ENCODE measurements at places on chromosomes 13 and 19.
A peak's percentile ranks its signal among the peaks of the same experiment; 100 is the strongest.

GRCh38 chr13:27617881-27618321, 2.4 kb downstream of the LNX2 start:
- no peak for DNase-seq

DNA sequence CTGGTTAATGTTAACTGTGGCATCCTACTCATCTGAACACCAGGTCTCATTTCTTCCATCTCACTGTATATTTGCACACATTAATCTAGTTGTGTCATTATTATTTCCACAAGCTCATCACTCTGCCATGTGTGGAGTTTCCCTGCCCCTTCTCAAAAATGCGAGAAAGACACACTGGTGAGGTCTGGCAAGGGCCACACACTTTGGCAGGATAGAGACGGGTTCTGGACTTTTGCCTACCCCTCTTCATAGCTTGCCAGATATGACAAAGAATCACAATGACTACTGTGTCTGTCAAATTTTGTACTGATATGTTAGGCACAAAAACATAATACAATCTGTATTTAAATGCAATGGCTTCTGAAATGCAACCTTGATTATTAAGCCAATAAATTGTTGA, 12.9 kb downstream of the GPR12 start:
- no peak for DNase-seq

DNA sequence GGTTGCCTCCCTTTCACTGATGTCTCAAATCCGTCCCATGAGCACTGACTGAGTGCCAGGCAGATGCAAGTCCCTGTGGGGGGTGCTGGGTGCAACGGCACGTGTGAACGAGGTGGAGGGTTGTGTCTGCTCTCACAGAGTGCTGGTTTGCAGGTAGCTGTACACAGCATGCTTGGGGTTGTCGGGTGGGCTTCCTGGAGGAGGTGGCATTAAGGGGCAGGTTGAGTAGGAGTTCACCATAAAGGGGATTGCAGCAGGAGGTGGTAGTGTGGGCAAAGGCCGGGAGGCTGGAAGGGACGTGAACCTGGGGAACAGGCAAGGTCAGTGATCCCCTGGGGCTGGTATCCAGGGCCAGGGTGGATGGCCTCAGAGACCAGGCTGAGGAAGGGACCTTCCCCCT, 17.2 kb downstream of the COLGALT1 start:
- no peak for DNase-seq

DNA sequence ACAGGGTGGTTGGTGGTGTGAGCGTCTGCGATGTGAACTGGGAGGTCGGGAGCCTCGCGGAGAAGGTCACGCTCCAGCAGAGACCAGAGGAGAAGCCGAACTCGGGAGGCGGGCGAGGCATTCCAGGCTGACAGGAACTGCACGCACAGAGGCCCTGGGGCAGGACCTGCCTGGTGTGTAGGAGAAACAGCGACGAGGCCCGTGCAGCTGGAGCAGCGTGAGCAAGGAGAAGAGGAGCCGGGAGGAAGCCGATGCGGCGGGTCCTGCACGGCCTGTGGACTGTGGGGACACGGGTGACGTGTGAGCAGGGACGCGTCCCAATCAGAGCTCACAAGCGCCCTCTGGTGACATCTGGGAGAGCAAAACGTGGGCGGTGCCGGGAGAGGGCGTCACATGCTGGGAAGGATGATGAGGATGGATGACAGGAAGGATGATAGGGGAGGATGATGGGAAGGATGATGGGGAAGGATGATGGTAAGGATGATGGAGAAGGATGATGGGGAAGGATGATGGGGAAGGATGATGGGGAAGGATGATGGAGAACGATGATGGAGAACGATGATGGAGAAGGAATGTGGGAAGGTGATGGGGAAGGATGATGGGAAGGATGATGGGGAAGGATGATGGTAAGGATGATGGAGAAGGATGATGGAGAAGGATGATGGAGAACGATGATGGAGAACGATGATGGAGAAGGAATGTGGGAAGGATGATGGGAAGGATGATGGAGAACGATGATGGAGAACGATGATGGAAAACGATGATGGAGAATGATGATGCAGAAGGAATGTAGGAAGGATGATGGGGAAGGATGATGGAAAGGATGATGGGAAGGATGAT, 16.1 kb upstream of the MADCAM1 start:
- DNase-seq: peak; percentile 45

DNA sequence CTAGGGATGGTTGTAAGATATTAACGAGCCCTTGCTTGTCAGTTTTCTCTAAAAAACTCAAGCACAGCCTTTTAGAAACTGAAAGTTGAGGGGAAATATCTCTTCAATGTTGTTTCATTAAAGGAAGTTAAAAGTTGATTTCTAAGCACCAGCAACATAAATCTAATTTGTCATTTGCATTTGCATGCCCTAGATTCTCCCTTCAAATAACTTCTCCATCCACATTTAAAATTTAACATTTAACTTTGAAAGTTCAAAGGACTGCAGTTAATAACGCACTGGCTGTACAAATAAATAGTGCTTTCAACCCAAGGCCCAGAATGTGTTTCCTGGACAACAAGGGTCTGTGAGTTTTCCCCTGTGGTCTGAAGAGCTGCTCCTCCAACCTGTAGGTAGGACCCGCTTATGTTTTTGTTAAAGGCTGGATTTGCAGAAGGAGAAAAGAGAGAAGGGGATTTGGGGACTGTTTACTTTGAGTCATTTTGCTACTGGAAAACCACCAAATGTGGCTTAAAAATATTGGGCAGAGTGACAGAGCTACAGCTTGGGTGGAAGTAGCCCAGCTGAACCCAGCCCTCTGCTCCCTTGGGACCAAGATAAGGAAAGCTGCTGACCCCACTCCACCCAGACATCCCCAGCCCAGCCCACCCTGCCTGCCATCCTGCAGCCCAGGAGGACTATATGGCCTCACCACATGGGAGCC, 39.8 kb downstream of the TNFRSF19 start:
- no peak for DNase-seq

DNA sequence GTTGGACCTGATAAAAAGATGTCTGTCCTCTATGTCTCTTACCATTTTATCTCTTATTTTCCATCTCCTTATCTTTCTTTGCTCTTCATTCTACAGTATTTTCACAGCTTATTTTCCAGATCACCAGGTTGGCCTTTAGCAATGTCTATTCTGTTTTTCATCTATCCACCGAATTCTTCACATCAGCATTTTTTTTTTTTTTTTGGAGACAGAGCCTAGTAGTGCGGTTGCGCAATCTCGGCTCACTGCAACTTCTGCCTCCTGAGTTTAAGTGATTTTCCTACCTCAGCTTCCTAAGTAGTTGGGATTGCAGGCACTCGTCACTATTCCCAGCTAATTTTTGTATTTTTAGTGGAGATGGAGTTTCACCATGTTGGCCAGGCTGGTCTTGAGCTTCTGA, 49.0 kb downstream of the DNAJC15 start:
- no peak for DNase-seq

DNA sequence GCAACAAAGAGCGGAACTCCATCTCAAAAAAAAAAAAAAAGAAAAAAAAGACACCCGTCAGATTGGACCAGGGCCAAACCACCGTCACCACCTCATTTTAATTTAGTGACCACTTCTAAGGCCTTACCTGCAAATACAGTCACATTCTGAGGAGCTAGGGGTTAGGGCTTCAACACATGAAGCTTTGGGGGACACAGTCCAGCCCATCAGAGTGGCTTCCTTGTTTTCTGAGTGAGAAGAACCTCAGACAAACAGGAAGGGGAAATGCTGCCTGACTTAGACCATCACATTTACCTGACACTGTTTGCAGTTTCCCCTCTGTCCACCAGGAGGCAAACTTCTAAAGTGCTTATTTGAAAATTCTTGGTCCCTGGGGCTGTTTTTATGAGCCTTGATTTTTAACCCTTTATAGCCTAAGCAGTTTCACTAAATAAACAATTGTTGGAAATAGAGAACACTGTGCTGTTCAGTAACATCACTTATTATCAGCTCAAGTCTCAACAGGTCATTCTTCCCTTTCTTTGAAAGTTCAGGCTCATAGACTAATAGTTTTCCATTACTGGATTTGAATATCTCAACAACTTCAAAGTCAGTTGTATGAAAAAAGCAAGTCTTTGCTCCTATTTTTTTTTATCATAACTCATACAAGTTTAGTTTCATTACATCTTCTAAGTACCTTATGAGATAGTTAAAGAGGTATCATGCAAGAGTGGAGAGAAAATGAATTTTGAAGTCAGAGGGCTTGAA, 74.9 kb upstream of the WASF3 start:
- peak; percentile 65 for DNase-seq

DNA sequence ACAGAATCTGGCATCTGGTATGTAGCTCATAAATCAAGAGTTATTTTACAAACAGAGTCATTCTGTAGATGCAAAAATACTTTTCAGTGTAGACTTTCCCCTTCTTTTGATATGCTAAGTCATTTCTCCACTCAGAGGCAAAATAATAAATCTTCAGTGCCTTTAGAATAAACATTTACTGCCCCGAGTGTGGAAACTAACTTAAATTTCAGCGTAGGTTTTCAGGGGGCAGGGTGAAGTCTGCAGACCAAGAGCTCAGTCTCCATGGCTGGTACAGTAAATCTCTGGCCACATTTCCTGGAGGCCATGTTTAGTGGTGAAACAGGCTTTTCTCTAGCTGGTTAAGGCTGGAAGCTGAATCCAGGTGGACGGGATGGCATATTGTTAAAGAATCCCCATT, 13.1 kb upstream of the ADPRHL1 start:
- no peak for DNase-seq

GRCh38 chr19:48344892-48345291, 18.8 kb downstream of the TMEM143 start:
- no peak for DNase-seq

GRCh38 chr19:30150626-30151025, 208.6 kb downstream of the URI1 start:
- peak; percentile 28 for DNase-seq

DNA sequence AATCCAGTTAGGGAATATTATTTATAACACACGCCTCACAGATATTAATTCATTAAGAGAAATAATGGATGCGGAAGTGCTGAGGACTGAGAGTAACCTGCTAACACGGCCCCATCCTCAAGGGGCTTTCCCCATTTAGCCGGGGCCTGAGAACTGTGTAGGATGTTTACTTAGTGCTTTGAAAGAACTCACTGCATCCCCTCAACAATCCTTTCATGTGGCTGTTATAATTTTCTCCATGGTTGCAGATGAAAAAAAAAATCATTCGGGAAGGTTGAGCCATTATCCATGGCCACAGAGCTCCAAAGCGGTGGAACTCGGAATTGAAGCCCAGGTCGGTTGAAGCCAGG, 98.2 kb downstream of the ING1 start:
- DNase-seq: no peak

DNA sequence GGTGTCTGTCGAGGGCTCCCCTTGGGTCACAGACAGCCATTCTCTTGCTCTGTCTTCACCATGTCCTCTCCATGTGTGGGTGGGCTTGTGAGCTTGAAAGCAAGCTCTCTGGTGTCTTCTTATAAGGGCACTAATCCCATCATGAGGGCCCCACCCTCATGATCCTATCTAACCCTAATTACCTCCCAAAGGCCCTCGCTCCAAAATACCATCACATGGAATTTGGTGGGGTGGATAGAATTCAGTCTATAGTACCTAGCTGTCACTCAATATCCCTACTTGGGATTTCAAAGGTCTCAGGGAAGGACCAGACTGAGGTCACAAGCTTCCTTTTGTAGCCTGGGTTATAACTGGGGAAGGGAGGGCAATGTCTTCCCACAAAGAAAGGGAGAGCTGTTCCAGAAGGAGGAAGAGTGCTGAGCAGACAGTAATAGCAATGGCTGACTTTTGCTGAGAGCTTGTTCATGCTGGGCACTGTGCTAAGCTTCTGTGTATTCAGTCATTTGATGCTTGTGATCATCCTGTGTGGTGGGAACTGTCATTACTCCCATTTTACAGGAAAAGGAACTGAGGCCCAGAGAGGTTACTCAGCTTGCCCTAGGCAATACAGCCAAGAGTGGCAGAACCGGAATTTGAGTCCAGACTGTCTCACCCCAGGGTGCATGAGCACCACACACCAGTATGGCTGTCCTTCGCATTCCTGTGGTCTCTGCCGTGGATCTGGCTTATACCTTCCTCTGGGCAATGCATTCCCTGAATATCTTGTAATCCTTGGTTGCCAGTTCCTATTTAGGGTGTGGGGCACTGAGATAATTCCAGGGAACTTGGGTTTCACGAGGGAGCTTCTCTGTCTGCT, 8.2 kb downstream of the FXYD5 start:
- no peak for DNase-seq

DNA sequence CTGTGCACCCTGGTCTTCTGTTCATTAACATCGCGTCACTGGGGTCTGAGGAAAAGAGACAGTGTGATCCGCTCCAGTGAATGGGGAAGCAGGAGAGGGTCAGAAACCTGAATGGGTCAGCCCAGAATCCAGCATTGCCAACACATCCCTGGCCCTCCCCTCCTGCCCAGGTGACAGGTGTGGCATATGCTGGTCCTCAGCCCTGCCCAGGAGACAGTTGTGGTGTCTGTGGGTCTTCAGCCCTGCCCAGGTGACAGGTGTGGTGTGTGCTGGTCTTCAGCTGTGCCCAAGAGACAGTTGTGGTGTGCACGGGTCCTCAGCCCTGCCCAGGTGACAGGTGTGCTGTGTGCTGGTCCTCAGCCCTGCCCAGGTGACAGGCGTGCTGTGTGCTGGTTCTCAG, 8.0 kb downstream of the TFDP1 start:
- no peak for DNase-seq

GRCh38 chr13:80530191-80530590, 189.3 kb upstream of the SPRY2 start:
- DNase-seq: peak; percentile 20

DNA sequence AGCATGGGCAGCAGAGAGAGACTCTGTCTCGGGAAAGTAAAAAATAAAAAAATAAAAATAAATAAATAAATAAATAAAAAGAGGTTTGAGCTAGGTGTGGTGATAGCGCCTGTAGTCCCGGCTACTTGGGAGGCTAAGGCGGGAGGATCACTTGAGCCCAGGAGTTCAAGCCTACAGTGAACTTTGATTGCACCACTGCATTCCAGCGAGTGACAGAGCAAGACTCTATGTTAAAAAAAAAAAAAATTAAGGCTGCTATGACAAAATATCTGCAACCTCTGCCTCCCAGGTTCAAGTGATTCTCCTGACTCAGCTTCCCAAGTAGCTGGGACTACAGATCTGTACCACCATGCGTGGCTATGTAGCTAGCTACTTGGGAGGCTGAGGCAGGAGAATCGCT, 3.2 kb upstream of the DENND1C start:
- DNase-seq: no peak

DNA sequence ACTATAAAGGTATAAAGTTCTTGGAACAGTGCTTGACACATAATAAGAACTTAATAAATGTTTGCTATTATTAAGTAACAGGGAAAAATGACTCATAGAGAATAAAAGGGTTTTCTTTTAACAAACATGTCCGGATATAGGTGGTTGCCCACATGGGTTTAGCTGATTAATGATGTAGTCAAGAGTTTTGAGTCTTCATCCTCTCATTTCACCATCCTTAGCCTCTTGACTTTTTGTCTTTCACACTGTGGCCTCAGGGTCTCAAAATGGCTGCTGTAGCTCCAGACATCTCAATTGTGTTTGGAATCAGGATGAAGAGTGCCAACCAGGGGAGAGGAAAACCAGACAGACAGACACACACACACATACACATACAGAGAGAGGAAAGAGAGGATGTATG, 97.9 kb downstream of the HSPH1 start:
- DNase-seq: no peak

- DNase-seq: no peak
Measured at GRCh38 chr13:29284726-29285125, 310.8 kb downstream of the SLC7A1 start.
